ENCODE measurements at places on chromosomes 6 and 20.

GRCh38 chr6:71047417-71047816, 90.6 kb upstream of the B3GAT2 start:
- DNase-seq = no peak

GRCh38 chr20:58374027-58374850, 14.8 kb upstream of the VAPB start:
- DNase-seq = no peak

- peak; percentile 60 for DNase-seq
Observed at GRCh38 chr20:63224412-63225081, 8.6 kb upstream of the YTHDF1 start.

DNA sequence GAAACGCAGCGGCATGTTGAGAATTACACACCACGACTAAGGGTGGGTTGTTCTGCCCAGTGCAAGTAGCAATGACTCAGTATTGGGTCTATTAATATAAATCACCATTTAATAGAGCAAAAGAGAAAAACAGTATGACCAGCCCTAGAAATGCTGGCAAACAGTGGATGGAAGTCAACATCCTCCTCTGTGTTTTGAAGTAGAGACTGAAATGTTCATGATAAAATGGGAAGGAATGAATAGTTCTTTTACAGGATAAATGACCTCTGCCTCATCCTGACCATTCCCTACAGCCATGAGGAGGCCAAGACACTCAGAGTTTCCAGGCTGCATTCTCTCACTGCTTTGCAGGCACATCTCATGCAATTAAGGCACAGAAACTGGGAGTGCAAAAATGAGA, 111.8 kb downstream of the PSMB1 start:
- peak; percentile 18 for DNase-seq

DNA sequence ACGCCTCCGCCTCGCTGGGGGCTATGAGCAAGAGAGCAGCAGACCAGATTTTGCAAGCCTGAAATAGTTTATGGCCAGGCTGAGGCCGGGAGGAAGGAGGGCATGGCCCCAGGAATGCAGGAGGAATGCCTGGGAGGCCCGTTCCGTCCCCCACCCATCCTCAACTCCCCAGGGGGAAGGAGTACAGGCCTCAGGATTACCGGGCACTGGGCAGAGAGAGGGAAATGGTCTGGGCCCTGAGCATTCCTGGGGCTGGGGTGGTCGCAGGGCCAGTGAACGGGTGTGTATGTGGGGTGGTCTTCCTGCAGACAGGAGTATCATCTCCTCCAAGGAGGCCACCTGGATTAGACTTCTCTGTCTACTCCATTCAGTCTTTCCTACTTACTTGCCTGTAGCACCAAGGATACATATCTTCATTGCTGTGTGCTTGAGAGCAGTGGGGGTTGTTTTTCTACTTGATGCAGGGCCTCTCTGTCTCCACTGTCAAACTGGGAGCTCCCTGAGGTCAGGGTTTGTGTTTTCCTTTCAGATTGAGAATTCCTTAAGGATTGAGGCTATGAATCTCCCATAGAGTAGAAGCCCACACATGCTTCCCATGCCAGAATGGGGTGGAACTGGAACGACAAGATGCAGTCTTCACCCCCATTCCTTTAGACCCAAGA, 81.3 kb downstream of the VEGFA start:
- peak; percentile 95 for DNase-seq

DNA sequence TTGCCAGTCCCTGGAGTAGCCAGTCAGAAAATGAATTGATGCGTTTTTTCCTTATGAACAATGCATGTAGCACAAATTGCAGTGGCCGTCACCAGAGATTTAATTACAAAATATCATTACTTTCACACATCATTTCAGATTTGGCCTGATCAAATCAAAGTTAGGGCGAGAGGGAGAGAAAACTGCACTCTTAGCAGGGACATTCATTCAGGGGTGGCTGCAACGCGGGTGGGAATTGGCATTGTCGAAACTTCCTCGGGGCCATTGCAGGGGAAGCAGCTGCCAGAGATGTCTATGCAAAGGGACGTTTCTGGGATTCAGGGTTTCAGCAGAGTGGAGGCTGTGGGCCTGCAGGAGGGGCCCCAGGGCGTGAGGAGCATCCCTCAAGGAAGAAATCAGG, 76.5 kb upstream of the TOP1 start:
- no peak for DNase-seq

- DNase-seq = no peak
Observed at GRCh38 chr6:19342616-19343015, 494.6 kb upstream of the ID4 start.

- peak; percentile 96 for DNase-seq
Observed at GRCh38 chr6:28136585-28137504, 4.8 kb upstream of the ZKSCAN8 start.

DNA sequence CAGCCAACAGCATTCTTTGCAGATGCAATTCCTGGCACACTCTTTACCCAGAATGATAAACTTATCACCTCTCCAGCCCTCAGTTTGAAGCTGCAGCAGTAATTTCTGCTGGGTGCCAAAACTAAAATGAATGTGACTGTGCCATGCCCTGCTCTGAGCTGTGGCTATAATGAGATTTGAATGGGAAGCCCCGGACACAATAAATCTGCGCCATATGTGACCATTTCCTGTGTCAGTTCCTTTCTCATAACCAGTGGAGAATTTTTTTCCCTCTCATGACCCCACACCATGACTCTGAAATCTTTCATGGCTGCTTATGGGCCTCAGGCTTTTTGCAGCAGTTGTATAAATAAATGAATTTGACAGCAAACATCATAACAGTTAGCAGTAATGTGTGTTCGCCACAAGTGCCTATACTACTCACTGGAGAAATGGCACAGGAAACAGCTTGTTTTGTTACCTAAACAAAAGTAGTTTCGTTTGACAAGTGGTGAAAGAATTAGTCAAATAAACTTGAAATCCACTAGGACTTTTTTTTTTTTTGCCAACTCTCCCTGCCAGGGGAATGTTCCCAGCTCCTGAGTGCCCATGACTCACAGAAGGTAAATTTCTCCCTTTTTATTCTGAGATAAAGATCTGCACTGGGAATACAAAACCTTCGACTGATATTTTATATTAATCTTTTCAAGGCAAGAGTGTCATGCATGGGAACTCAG, 408.4 kb downstream of the PKHD1 start:
- no peak for DNase-seq

- peak; percentile 84 for DNase-seq
Observed at GRCh38 chr20:13029687-13030375, 21.1 kb downstream of the SPTLC3 start.

DNA sequence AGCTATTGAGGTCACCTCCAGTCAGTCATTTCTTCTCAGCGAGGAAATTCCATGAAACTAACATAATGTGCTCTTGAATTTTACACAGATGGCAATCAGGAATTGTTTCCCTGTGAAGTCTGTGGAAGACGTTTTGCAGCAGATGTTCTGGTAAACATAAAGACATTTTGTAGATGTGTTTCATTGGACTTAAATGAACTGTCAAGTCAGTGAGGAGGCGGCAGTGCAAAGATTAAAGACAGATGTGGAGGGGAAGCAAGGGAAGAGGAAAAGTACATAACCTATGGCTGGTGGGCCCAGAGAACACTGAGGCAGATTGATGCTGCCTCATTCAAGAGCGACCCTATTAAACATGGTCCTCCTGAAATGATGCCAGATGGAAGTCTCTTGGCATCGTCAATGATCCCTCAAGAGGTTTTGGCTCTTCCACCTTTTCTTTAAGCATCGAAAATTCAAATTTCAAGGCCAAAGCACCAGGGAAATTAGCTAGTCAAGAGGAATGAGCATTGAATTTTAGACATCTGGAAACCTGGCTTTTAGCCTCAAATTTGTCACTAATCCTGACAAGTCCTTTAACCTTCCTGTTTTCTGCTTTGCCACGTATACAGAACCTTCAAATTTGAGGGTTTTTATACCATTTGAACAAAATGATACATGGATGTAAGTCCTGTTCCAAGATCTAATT, 20.1 kb downstream of the ZC2HC1B start:
- DNase-seq = no peak

GRCh38 chr6:16568128-16568527, 193.1 kb downstream of the ATXN1 start:
- peak; percentile 15 for DNase-seq

DNA sequence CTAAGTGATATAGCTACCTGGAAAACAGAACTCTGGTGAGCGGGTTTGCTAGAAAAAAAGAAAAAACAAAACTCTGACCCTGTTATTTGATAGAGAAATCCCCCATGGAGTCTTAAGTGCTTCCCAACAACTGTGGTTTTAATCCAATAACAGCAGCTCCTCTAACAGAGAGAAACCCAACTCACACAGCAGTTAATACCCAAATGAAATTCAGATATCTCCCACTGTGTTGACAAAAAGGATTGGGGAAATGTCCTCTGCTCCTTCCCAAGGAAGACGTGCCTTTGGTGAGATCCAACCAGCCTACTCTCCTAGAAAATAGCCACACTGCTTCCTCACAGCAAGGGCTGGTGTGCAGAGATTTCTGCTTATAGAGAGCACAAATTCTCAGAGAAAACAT, 200.4 kb upstream of the FBXL4 start:
- no peak for DNase-seq

- DNase-seq = no peak
Observed at GRCh38 chr6:170129691-170130171, 161.1 kb downstream of the DLL1 start.

GRCh38 chr6:158868122-158868480, 48.9 kb upstream of the EZR start:
- no peak for DNase-seq

DNA sequence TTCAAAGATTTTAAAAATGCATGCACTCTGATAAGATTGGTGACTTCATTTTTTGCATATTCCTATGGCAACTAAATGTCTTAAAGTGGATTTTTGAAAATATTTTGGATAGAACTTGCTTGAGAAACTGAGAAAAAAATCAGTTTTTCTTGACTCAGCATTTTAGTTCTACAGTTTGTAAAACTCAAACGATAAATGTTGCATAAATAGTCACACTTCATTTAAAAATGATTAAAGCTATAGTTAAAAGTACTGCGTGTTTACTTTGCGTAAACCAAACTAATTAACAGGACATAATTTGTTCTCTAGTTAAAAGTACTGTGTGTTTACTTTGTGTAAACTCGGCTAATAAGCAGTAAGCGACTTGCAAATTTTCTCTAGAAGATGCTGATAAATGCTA, 28.3 kb upstream of the MEI4 start:
- no peak for DNase-seq

DNA sequence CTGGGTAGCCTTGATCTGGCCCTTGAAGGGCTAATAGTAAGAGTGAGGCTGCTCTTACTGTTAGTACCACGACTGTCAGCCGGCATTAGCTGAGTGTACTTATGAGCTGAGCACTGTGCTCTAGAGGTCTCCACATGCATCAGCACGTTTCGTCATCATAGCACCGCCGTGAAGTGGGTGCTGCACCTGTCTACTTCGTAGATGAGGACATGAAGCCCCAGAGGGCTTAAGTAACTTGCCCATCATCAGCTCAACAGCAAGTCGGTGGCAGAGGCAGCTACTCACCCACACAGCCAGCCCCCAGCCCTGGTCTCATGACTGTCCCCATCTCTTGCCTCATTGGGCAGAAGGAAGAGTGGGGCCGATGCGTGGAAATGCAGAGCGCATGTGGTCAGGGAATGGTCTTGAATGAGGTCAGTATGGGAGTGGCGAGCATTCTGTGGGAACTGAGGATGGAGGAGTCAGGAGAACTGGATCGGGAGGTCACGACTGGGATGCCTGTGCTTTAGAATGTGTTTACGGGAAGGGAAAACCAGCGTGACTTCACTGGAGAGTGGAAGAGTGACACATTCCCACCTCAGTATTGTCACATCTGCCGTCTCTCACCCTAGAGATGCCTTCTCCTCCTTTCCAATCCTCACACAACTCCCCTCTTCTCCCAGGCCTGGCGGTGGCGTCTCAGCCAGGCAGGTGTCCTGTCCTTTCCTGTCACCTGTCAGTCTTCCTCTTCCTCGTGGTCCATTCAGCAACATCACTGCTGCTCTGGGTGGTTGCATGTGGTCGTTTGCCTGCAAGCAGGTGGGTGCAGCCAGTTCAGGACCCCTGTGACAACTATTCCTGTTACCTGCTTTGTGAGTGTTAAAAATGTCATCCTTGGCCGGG, 6.0 kb downstream of the SYTL3 start:
- no peak for DNase-seq

- DNase-seq = no peak
Observed at GRCh38 chr20:59810449-59811187, 122.8 kb downstream of the SYCP2 start.

DNA sequence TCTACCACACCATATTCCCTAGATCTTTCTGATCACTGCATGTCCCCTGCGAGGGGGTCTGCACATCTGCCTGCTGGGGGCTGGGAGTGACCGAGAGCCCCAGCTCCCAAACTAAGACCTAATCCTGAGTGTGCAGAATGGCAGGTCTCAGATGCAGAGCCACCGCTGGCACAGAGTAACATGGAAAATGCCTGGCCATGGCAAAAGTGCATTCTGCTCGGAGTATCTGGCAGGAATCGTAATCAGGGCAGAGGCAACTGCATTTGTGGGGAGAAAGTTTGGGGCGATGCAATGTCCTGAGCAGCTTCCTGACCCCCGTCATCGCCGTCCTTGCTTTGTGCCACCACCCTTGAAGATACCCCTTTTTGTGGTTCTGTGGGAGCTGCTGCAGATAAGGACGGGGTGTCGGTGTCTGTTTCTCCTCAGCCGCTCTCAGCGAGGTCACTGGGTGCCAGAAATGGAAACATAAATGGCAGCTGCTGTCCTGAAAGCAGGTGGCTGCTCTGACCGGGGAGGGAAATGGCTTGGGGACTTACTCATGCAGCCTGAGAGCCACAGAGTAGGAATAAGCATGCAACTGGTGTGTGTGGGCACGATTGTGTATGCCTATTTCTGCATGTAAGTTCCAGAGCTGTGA, 157.9 kb downstream of the LY86 start:
- DNase-seq = no peak

GRCh38 chr20:63316502-63316921, 23.5 kb downstream of the COL20A1 start:
- no peak for DNase-seq

DNA sequence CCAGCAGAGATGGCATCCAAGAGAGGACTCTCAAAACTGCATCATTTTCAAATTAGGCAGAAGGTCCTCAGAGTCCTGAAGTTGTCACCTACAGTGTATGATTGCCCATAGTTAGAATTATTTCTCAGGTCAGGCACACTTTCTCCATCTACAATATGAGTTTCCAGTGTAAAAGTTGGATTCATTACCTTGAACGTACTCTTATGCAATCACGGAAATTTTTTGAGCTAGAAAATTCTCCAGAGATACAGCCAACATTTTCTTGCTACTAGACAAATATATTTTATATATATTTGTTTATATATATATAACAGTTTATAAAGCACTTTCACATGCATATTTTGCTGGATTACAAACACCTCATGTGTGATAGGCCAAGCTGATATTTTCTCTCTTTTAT, 29.4 kb upstream of the SERPINB1 start:
- DNase-seq = no peak

- no peak for DNase-seq
Observed at GRCh38 chr6:90365002-90365401, 68.4 kb upstream of the BACH2 start.
